ENCODE measurements at places on chromosomes 11 and 22.

DNA sequence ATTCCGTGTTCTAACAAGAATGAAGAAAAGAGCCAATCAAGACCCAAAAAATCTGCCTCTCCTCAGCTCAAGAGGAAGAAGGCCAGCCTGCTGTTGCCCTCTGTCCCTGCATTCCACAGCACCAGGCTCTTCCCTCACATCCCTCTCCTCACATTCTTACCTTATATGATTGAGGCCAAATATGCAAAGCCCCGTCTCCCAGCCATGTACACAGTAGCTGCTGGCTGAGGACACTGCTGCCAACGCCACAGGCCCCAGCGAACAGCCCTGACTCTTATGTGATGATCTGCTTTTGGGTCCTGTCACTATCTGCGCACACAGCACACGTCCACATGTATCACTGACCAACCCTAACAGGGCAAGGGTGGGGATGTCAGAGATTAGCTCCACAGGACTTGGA, 60.2 kb downstream of the MICAL3 start:
- DNase-seq = no peak

- DNase-seq = no peak
Observed at GRCh38 chr11:71240865-71241691, 11.3 kb downstream of the SHANK2 start.

DNA sequence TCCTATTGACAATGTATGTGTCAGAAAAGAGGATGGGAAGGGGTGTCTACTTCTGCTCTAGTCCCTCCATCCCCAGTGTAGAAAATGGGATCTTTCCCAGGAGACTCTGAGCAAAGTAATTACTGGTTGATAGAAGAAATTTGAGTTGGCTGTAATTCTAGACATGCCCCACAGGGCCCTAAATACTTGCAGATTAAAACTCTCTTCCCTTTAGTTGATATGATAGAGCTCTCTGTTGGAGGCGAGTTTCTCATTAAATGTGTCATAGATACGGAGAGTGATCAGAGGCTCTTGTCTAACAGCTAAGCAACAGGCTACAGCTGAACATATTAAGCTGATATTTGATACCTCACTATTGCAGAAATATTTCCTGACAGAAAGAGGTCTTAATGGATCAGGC, 32.9 kb downstream of the OR52E1 start:
- DNase-seq = no peak

DNA sequence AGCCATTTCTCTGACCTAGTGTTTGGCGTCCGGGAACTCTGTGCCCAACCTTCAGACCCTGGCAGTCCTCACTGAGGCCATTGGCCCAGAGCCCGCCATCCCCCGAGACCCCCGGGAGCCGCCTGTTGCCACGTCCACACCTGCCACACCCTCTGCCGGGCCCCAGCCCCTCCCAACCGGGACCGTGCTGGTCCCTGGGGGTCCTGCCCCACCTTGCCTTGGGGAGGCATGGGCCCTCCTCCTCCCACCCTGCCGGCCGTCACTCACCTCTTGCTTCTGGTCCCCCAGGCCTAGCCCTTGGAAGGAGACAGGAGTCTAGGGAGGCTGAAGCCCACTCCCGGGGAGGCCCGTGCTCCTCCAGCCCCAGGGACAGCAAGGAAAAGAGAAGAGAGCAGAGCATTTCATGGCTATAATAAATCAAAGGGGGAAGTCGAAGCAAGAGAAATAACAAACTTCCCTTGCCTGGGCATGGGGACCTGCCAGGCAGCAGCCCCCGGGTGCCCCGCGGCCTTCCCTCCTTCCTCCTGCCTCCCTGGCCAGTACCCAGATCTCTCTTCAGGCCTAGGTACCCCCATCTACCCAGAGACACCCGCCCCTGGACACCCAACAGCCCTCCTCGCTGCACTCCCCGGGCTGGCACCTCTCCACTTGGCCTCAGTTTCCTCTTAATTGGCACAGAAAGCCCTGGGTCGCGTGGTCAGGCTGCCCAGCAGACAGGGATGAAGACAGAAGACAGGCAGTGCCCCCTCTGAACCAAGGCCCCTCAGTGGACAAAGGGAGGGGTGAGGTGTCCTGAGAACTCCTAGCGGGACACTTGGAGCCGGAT, 13.0 kb upstream of the SLC39A13 start:
- DNase-seq = no peak

DNA sequence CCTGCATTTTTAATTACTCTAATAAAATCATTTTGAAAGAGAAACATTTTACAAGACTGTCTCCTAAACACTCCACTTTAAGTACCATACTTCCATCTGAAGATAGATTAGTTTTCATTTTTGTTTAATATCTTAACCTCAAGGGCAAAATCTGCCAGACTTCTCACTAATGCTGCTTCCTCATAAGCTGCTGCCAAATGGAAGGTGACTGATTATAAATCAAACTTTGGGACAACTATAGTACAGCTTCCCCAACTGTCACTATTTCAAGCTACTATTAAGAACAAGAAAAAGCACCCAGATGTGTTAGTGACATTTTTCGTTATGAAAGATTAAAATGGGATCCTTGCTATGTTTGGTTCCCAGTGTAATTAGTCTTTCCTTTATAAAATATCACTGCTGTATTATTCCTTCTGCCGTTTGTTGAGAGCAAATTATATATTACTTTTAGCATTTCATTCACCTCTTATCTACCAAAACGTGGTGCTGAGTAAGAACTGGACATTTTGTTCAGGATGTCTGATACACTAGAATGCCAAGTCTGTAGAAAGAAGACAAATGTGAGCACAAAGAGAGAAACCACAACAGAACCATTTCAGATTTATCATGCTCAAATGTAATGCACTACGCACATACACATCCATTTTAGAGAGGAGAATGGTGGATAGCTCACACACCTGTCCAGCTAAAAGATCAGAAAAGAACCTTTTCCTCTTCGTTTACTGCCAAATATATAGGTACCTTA, 312.2 kb upstream of the C11orf87 start:
- DNase-seq = no peak

Data from activated CD8-positive, alpha-beta memory T cell treated with anti-CD3 and anti-CD28 coated beads, Interleukin-2, amount 50 U/mL, for 4 hours (primary cell).